ENCODE measurements at places on chromosomes 5 and 9.

DNA sequence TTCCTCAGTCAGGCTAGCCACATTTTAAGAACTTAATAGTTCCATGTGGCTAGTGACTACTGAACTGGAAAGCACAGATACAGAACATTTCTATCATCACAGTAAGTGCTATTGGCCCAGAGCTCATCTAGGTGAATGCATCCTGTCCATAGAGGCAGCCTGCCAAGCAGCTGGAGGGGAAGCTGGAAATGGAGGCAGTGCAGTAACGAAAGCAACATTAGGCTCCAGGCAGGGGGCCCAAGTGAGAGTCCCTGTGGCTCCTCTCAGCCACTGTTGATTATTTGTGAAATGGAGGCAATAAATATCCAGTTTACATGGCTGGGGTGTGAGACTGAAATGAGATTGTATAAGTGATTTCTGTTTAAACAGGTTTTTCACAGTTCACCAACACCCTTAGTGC is 227.2 kb upstream of the KLF9 start:
- DNase-seq = no peak

- DNase-seq = no peak
Measured at GRCh38 chr5:67417839-67418238, 221.2 kb upstream of the CD180 start.

DNA sequence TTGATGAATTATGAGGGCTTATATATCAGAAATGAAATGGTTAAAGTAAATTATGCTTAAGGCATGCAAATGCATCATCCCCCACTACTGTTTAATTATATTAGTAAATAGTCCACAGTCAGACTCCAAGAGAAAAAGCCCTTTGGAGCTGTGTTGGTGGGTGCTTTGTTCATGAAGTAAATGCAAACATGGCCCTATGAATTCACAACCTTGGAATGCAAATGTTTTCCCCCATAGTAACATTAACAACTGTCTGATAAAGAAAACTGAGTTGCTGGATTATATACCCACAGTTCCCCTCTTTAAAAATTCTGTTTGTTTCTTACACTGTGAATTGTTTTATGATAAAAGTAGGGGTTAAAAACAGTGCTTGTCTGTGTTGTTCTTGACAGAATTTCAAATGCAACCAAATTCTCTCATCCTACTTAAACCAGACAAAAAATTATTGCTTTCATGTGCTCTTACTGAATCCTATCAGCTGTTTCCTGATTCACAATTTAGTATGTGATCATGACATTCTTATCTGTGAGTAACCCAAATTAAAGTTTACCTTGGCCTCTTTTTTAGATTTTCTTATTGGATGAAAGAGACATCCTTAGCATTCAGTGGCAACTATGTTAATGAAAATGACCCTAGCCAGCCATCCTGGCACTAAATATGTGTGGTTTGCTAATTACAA is 48.5 kb upstream of the SNCAIP start:
- DNase-seq = no peak

GRCh38 chr5:134022333-134022732 is 17.6 kb upstream of the VDAC1 start:
- no peak for DNase-seq

DNA sequence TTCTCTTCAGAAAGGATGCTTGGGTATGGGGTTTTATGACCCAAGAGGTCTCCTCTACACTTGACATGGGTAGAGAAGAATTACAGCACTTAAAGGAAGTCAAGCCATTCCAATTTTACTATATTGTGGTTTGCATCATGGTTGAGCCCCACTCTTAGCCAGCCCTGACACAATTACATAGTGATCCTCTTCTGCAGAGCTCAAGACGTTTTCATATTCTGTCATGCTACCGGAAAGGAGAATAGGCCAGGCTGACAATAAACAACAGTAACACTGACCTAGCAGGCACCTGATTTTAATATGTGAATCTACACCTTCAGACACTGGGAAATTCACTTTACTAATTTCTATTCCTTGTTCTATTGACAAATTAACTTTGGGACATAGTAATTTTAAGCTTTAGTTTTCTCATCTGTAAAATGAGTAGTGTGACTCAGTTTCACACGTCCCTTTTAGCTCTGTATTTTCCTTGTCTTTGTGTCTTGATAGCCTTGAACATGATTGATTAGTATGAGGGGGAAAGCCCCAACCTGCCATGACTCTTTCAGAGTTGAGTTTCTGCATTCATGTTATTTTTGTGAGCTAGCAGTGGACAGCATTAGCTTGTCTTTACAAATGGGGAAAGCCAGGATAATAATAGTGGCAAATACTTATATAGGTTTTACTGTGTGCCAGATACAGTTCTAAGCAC is 83.8 kb downstream of the SV2C start:
- DNase-seq = no peak

- DNase-seq = no peak
Measured at GRCh38 chr9:94577571-94577970, 16.1 kb downstream of the FBP2 start.

GRCh38 chr9:133779081-133779480 is 40.9 kb upstream of the SARDH start:
- no peak for DNase-seq

DNA sequence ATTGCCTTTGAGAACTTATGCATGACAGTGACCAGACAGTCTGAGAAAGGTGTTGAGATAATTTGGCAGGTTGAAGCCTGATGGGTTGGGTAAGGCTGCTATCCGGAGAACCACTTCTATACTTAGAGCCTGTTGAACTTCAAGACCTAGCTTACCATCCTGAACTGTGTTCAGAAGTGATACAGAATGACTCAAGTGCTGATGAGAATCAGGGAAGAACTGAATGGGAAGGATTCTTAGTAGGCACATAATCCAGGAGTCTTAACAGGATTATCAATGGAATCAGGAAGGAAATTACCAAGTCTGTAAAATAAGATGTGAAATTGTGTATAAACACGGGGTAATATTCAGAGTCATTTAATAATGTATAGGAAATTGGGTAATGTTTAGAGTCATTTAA is 9.0 kb upstream of the PAPPA start:
- DNase-seq = no peak

- peak; percentile 79 for DNase-seq
Measured at GRCh38 chr5:59596586-59597350, 296.8 kb downstream of the PDE4D start.

- no peak for DNase-seq
Measured at GRCh38 chr5:42351956-42352355, 71.3 kb upstream of the GHR start.

GRCh38 chr5:53469946-53470687 is 10.3 kb upstream of the FST start:
- DNase-seq = peak; percentile 50

DNA sequence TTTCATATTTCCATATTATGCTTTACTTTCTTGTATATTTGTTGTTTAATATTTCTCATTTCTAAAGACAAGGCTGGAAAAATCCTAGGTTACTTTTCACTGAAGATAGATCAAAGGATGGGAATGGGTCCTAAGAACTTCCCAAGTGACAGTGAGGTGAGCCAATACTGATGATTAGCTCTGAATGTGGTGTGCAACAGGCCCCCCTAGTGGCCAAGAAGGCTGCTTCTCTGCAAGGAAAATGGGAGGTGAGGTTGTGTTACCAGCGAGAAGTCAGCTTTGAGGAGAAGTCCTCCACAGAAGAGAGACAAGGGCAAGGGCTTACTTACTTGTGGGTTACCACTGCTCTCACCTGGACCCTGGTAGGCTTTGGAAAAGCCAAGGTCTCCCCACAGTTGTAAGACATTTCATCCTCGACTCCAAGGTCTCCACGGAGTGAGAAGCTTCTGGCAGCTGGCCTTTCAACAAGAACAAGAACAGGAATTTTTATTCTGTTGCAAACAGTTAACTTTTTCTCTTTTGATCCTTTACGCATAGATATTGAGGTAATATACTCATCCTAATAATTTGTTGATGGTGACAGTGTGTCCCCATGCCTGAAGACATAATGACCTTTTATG is 69.9 kb downstream of the MAMDC2 start:
- peak; percentile 56 for DNase-seq

DNA sequence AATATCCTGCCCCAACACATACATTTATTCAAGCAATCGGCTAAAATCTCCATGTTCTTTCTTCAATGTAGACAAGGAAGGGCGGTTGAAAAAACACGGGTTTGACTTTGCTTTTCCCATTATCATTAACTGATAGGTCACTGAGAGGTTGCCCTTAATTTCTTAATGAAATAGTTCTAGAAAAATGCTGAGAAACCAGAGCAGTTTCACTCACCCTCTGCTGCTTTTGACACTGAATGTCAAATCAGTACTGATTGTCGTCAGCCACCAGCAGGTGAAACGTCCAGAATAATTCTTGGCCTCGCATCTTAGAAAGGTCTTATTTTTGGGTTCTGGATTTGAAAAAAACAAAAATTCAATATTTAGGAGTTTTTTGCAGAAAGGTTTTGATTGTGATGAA is 8.1 kb downstream of the IL12B start:
- no peak for DNase-seq

GRCh38 chr5:173919443-173919842 is 31.3 kb downstream of the CPEB4 start:
- no peak for DNase-seq

DNA sequence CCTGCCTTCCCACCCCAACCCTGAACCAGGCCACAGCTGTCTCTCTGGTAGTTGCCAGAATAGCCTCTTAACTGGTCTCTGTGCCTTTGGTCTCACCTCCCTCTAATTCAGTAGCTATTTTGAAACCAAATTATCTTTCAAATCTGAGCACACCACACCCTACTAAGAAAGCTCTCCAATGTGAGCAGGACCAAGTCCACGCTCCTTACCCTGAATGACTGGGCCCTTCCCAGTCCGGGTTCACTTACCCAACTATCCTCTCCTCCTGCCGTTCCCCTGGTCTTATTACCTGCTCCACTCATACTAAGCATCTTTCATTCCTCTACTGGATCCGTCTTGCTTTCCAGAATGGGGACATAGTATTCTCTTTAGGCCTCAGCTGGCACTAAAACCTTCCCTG is 16.8 kb downstream of the ANKH start:
- no peak for DNase-seq

GRCh38 chr9:69040646-69041045 is 5.1 kb downstream of the FXN start:
- no peak for DNase-seq

DNA sequence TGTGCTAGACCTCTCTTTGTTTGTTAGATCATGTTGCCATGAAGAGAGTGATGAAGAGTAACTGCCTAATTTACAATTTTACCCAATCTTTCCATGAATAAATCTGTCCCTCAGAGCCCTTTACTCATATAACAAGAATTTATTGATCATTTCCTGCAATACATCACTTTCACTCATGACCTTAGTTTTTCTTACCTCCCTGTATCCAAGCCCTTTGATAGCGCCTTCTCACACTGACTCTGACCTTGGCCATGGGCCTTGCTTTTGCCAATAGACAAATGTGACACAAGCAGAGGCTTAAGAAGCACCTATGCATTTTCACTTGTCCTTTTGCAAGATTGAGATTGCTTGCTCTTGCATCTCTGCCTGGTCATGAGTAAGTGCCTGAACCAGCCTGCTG is 288.1 kb downstream of the NNT start:
- no peak for DNase-seq

GRCh38 chr5:17219469-17219868 is 2.0 kb downstream of the BASP1 start:
- no peak for DNase-seq

- DNase-seq = no peak
Measured at GRCh38 chr5:150301170-150301505, 1.6 kb downstream of the ARSI start.

DNA sequence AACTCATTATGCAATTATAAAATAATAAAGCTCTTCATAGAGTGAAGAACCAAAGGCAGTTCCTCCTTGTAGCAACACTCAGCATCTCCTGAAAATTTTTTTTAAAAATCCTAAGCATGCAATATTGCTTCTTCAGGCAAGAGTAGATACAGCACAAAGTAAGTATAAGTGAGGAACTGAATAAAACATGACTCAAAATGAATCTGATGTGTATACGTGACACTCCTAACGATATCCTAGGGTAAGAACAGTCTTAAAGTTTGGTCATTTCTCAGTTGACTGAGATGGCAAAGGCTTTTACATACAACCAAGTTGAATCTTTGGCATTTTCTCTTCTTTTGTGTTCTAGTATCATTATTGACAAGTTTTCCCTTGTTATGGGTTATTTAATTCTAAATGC is 41.1 kb upstream of the AOPEP start:
- no peak for DNase-seq

DNA sequence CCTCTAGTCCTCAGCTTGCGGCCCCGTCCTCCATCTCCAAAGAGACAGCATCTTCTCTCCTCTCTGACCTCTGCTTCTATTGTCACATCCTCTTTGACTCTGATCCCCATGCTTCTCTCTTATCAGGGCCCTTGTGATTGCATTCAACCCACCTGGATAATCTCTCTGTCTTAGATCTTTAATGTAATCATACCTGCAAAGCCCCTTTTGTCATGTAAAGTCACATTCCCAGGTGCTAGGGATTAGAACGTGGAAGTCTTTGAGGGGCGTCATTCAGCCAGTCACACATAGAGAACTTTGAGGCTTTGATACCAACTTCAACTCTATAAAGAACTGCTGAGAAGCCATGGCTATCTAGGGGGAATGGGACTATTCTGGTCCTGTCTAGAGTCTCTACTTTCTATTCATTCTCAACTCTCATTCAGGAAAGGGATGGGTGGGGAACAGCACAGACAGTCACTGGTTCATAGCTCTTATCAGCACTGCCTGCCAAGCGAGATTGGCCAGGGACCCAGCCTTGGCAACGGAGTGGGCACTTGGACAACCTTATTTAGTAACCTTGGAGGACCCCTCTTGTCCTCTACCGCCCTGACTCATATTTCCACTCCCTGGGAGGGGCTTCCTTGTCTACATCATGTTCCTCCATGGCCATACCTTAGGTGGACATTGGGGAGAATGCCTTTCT is 29.0 kb downstream of the TAS2R1 start:
- DNase-seq = no peak

- no peak for DNase-seq
Measured at GRCh38 chr9:80143899-80144298, 572.1 kb downstream of the TLE4 start.

DNA sequence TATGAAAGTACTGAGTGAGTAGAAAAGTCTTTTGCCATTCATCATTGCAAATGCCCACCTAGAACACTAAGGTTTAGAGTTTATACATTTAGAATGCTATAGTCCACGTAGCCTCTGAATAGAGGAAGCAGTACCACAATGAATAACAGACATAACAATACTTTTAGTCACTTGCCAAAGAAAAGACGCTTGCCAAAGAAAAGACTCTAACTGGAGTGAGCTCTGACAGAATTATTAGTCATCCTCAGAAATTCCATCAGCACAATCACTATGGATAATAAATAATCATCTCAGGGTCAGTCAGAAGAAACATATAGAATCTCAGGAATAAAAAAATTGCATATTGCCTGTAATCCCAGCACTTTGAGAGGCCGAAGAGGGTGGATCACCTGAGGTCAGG is 168.5 kb upstream of the TARS1 start:
- DNase-seq = no peak

DNA sequence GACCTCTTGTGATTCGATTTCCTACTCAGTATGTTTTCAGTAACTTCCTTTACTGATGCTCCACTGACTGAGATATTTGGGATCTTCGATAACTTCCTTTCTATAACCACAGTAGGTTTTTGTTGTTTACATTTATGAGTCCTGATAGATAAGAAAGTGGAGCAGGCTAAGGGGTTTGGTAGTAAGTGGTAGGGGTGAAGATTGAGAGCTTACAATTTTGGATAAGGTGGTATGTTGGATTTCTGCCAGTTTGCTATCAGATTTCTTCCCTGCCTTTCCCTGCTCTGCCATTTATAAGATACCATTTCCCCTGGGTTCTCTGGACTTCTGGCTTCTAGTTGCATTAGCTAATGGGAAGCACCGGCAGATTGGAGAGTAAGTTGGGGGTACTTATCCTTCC is 7.9 kb upstream of the NDUFS4 start:
- no peak for DNase-seq

- no peak for DNase-seq
Measured at GRCh38 chr5:78102500-78102899, 192.0 kb downstream of the AP3B1 start.
